ENCODE measurements at places on chromosomes 4 and X. TPM values are rescaled to one million over a fixed set of nuclear protein-coding genes. Genes with fewer than 3 reads are reported as not detected.

DNA sequence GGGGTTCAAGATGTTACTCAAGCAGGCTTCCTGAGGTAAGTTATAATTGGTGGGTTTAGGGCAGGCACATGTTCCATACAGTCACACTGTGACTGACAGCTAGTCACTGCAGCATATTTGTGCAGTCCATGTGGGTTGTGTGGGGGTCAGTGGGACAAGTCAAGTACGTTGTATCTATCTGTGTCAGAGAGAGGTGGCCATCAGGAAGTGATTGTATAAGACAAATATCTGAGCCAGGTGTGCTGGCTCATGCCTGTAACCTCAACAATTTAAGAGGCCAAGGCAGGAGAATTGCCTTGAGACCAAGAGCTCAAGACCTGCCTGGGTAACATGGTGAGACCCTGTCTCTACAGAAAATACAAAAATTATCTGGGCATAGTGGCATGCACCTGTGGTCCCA is 509.3 kb downstream of the CENPC start:
- no peak for DNase-seq

DNA sequence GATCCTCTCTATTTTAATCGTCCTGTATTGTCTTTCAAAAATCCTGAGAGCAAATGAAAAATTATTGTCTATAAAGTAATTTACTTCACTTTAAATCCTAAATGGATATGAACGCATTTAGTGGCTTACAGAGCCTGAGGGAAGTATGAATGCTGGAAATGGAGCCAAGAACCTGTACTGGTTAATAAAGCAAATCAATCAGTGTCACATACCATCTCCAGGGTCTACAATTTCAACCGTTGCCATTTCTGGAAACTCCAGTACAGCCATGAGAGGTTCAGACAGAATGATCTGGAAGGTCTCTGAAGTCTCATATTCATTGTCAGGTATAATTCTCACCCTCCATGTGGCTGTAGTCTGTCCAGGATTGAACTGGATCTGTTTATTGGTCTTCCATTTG is 76.6 kb downstream of the FREM3 start:
- DNase-seq, result no peak

- DNase-seq, result no peak
Measured at GRCh38 chr4:53832549-53832948, 231.9 kb downstream of the CHIC2 start.

DNA sequence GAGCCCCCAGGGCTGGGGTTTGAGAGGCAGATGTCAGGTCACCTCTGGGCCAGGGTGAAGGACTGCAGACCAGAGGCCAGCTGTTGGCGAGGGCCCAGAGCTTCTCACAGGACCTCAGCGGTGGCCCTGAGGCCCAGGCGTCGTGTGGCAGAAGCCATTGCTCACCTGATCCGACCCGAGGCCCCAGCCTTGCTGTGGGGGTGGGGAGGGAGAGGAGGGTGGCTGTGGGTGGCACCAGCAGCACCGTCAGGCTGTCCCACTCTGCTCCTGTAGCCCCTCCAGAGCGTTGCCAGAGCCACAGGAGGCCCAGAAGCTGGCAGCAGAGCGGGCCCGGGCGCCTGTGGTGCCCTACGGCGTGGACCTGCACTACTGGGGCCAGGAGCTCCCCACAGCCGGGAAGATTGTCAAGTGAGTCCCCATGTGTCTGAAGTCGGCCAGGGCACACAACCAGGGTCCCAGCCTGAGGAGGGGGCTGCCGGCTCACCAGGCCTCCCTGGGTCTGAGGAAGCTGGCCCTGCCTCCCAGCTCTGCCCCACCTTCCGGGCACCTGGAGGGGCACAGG is 28.8 kb downstream of the UVSSA start:
- no peak for DNase-seq

- no peak for DNase-seq
Measured at GRCh38 chrX:46704767-46705386, 54.0 kb downstream of the SLC9A7 start.

DNA sequence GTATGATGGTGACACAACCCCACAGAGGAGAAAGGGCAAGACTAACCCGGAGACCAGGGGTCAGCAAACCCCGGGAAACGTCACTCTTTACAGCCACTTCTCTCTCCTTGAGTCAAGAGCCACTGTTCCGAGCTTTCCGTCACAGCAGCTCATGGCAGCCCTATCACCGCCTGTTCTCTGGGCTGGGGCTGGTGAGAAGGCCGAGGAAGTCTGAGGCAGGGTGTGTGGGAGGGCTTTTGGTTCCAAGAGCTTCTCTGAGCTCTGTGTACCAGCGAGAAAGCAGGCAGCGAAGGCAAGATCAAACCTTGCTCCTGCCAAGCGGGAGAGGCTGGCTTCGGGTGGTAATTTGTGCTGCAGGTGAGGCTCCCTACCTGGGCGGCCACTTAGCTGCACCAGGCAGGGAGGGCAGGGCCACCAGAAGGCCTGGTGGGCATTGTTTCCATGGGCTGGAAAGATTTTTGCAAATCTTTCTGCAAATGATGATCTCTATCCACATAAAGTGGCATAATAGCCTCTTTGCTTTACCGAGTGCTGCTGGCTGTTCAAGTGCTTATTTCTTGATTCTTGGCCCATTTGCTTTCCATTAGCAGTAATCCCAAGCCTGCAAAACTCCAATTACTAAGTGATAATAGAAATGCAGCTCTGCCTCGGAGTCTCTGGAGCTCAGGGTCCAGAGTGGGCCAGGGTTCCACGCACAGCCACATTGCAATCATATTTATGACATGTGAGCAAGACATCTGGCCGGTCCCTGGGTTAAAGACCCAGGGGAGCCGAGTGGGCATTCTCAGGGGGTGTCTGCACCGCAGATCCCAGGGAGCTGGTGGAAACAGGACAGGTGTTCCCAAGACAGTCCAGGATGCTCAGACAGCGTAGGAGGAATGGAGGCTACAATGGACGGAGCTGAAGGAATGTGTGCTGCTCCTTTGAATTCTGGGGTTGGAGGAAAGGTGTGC is 41.5 kb downstream of the DCTD start:
- DNase-seq, result no peak

GRCh38 chrX:16567681-16568080 is 82.3 kb upstream of the S100G start:
- no peak for DNase-seq

- DNase-seq, result no peak
Measured at GRCh38 chrX:12489341-12489740, 301.9 kb upstream of the PRPS2 start.

DNA sequence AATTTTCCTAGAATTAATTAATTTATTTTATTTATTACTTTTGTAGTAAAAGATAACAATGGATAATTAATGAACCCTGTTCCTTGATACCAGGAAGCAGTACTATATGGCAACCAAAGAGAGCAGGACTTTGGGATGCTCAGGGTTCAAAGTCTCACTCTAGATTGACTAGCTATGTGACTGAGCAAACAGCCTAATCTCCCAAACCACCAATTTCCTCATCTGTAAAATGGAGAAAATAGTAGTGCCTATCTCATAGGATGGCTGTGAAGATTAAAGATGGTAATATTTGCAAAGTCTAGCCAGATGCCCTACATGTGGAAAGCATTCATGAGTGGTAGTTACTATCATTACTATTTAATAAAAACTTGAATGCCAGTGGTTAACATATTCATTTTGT is 97.6 kb downstream of the PRDM5 start:
- no peak for DNase-seq

DNA sequence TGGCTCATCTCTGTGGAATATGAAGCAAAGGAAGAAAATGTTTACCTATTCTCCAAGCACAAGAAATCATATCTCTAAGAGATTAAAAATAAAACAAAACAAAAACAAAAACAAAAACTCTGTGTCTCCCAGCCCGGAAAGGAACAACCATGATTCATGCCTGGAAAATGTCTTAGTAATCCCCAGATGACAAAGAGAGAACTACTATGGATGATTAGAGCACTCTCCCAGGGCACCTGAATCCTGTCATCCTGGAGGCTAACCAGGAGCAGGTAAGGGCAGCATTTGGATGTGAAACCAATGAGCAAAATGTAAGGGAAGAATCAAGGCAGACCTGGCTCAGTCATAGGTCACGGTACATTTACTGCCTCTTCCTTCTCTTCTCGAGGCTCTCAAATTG is 1.7 kb upstream of the AKAP4 start:
- DNase-seq, result no peak

DNA sequence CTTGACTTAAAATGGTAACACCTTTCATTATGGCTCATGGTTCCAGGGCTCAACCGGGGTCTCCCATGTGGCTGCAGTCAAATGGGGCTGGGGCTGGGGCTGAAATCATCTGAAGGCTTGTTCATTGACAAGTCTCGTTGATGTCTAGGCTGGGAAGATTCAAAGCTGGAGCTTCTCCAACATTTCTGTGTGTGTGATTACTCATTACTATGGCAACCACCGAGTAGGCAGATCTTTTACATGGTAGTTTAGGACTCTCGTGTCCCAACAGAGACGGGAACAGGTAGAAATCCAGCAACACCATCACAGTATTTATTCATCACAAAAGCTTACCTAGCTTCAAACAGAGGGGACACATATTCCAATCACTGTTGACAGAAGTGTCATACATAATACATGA is 7.8 kb downstream of the YTHDC1 start:
- DNase-seq, result no peak

- peak; percentile 15 for DNase-seq
Measured at GRCh38 chr4:21512353-21512752, 436.2 kb downstream of the KCNIP4 start.

DNA sequence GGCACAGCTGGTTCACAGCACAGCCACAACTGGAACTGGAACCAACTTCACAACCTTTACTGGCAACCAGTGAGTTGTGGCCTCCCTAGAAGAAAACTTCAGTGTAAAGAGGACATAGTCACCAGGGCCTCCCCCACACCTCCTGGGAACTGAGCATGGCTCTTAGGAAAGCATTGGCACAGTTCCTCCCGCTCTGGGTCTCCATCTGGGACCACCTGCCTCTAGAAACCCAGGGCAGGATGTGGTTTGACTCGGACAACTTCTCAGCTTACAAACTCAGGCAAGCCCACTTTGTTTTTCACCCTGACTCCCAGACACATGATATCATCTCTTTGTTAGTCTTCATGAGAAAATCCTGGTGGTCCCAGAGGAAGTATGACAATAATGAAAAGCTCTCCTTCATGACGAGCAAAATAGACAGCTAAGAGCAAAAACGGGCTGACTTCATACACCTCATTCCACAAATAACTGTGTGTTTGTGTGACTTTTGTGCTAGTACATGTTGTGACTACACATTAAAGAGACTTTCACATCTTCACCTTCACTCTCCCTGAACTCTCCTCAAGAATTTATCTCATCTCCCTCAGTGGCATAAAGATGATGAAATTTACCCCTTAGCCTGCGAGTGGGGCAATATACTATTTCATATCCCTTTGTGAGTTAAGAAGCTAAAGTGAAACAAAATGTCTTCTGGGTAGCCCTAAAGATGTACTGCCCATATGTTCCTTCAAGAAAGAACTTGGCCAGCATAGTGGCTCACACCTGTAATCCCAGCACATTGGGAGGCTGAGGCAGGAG is 75.4 kb downstream of the SH3KBP1 start:
- DNase-seq, result peak; percentile 7

GRCh38 chr4:144572660-144573059 is 73.3 kb upstream of the HHIP start:
- DNase-seq, result no peak

DNA sequence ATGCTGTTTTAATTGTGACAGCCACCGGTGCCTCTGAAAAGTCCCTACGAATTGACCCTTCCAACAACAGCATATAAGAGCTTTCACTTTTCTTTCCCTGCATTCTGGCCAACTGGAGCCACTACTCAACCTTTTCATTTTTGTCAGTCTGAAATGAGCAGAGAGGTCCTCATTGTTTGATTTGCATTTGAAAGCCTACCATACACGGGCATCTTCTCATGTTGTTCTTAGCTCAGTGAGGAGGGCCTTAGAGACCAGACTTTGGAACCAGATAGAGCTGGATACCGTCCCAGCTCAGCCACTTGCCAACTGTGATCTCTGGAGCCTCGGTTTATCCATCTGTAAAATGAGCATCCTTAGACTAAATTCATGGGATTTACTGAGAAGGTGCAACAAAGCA is 16.9 kb upstream of the TMSB4X start:
- DNase-seq, result no peak

GRCh38 chr4:131534944-131535645 is 1614.0 kb upstream of the PCDH10 start:
- DNase-seq, result no peak

GRCh38 chr4:129978315-129978714 is 882.4 kb downstream of the C4orf33 start:
- no peak for DNase-seq

GRCh38 chr4:148078061-148078460 is 346.2 kb downstream of the ARHGAP10 start:
- peak; percentile 15 for DNase-seq

DNA sequence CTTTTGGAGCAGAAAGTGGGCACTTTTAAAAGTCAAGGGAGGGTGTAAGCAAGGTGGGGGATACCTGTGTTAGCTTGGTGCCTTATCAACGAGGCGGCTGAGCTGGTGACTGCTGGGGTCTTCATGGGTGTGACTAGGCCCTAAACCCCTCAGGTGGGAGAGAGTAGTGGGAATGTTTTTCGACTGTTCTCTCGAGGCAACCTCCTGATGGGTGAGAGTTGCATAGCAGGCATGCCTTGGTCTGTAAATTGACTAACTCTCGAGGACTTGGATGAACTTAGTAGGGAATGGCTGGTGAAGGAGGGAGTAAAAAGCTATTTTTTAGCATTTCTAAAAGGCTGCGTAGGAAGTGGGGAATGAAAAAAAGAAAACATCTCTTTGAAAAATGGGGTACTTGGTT is 80.0 kb downstream of the ARHGAP10 start:
- no peak for DNase-seq

- DNase-seq, result no peak
Measured at GRCh38 chr4:6494431-6495295, 22.2 kb upstream of the PPP2R2C start.

- DNase-seq, result no peak
Measured at GRCh38 chr4:111802191-111802590, 343.1 kb upstream of the FAM241A start.

DNA sequence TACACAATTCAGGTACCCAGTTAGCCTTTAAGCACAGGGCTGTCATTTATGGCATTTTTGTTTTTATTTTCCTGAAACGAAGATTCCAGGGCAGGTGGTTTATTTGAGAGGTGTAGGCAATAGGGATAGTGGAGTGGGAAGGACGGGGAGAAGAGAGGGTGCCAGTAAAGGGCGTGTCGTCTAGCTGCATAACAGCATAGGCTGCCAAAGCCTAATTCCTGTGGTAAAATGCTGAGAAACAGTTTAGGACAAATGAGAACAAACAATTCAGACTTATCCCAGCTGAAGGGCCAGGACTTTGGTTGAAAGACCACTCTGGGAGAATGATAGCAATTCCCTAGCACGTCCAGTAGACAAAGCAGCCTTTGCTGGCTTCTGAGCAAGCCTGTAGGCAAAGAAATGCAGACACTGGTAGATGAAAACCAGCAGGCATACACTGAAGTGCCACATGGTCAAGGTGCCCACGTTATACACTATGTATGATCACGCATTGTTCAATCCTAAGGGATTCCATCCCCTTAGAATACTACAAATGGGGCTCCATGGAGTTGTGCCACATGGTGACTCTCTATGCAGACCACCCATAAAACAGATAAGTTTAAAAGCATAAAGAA is 70.6 kb downstream of the PKD2 start:
- no peak for DNase-seq

The AFF2 gene
- 5.9 TPM for total RNA-seq

The IL2 gene
- not detected for total RNA-seq

The RTL3 gene
- total RNA-seq, result 0.59 TPM

The CENPE gene
- 14.0 TPM for total RNA-seq

The PDLIM3 gene
- 52.5 TPM for total RNA-seq

The ITM2A gene
- total RNA-seq, result 138 TPM

The TRMT44 gene
- total RNA-seq, result 16.2 TPM

The MOB1B gene
- 23.6 TPM for total RNA-seq

The CD40LG gene
- total RNA-seq, result 0.10 TPM

The FRMPD3 gene
- 0.20 TPM for total RNA-seq

The SMPX gene
- total RNA-seq, result 40.1 TPM

The PPP1R2C gene
- total RNA-seq, result not detected

The RNF150 gene
- total RNA-seq, result 15.0 TPM

The XAGE1A gene
- total RNA-seq, result not detected

Data from skin of body (tissue), 3 donors.